ENCODE measurements at places on chromosomes 5 and 9.
A peak's percentile ranks its signal among the peaks of the same experiment; 100 is the strongest.

GRCh38 chr5:172490514-172491461 is 36.5 kb upstream of the SH3PXD2B start:
- DNase-seq: no peak

GRCh38 chr9:113978725-113979342 is 99.3 kb downstream of the AMBP start:
- DNase-seq: no peak

DNA sequence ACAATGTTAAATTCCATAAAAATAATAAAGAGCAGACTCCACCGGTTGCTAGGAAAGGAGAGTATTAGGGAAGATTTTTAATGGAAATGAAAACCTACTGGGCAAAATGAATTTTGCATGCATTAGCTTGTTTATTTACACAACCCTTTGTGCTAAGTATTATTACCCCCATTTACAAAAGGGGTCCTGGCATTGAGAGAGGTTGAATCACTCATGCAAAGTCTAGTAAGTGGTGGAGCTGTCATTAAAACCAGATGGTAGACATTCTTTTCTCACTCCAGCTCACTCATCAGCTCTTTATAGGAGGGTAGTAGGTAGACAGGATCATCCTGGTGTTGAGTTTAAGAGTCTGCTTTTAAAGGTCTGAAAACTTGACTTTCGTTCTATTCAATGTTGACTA is 395.1 kb downstream of the PLK2 start:
- peak; percentile 44 for DNase-seq

DNA sequence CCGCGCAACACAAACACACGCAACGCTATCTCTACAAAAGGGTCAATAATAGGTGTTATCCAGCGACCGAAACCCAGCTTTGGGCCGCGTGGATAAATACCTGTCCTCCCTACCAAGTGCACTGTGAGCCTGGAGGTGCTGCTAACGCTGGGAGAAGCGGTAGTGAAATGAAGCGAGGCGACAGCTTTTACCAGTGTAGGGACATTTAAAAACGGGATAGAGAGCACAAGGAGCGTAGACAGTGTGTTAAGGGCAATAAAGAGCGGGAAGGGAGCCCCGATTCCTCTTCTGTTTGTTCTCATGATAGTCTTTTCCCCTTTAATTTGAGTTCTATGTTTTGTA is 421 bp upstream of the DEPDC1B start:
- no peak for DNase-seq

- no peak for DNase-seq
These were observed 278.0 kb downstream of the CETN3 start for GRCh38 chr5:90131383-90132133.

DNA sequence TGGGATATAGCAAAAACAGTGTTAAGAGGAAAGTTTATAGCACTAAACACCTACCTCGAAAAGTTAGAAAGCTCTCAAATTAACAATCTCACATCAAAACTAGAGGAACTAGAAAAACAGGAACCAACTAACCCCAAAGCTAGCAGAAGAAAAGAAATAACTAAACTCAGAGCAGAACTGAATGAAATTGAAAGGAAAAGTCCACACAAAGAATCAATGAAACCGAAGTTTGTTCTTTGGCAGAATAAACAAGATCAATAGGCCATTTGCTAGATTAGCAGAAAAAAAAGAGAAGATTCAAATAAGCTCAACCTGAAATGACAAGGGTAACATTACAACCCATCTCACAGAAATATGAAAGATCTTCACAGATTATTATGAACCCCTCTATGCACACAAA is 234.8 kb upstream of the ISL1 start:
- no peak for DNase-seq

DNA sequence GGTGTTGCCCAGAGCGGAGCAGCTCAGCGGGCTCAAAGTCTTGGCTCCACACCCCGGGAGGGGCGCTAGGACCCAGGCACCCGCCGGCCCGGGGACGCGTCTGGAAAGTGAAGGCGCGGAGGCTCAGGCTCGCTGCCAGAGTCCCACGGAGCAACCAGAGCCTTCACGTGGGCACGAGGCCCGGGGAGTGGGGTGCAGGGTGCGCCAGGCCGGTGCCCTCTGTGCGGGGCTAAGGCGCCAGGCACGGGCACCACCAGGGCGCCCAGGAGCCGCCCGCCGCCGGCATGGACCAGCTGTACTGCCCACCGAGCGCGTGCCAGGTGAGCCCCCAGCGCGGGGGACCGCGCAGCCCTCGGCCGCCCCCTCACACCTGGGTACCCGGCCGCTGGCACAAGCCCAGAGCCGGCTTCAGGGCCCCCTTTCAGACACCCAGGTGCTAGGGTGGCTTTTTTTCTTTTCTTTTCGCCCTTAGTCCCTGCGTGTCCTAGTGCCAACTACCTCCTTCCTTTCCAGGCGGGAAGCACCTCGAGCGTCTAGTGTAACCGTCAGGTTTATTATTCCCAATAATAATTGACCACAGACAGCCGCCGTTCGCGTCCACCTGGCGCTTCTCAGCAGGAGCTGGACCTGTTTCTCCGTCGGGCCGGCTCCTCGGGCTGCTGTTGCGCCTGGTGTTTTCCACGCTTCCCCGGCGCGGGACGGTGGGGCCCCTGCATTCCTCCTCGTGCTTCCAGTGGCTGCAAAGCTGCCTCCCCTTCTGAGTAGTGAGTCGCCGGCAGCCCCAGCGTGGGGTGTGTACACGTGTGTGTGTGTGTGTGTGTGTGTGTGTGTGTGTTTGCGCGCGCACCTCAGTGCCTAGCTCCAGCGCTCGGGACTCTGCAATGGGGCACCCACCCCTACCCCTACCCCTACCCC is 30.1 kb upstream of the PDE8B start:
- DNase-seq: no peak

- no peak for DNase-seq
These were observed 122.3 kb downstream of the MAST4 start for GRCh38 chr5:66718374-66719002.

- DNase-seq: no peak
These were observed 414.2 kb downstream of the CCDC171 start for GRCh38 chr9:15967068-15967467.

GRCh38 chr5:946720-947625 is 54.3 kb downstream of the TRIP13 start:
- DNase-seq: no peak

DNA sequence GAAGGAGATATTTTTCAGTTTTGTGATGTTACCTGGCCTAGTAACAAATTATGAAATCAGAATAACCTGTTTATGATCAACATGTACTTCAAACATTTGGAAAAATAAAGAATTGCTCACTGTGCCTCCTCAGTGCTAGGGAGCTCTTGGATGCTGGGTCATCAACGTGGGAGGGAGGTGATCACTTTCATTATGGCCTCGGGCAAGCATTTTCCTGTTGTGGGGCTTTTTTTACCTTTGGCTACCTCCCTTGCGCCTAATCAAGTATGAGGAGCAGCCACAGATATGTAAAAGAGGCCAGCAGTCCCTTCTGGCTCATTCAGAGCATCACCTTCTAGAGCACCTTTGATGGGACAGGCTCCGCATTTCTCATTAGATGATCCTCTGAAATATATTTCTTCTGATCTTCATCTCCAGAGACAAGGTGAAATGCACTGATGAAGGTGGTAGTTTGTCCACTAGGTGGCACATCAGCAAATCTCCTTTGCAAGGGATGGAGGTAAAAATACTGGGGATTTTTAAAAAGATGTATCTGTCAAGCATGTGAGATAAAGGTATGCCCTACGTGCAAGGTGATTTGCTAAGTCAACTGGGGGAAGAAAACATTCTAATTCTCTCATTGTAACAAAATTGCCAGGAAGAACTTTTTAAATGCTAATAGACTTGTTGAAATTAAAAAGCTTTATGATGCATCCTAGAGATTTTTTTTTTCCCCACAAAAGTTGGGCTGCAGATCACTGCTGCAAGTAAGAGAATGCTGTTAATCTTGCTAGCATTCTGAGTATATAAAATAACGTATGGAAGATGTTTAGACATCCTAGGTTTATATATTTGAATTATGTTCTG is 218.2 kb downstream of the MAST4 start:
- no peak for DNase-seq

DNA sequence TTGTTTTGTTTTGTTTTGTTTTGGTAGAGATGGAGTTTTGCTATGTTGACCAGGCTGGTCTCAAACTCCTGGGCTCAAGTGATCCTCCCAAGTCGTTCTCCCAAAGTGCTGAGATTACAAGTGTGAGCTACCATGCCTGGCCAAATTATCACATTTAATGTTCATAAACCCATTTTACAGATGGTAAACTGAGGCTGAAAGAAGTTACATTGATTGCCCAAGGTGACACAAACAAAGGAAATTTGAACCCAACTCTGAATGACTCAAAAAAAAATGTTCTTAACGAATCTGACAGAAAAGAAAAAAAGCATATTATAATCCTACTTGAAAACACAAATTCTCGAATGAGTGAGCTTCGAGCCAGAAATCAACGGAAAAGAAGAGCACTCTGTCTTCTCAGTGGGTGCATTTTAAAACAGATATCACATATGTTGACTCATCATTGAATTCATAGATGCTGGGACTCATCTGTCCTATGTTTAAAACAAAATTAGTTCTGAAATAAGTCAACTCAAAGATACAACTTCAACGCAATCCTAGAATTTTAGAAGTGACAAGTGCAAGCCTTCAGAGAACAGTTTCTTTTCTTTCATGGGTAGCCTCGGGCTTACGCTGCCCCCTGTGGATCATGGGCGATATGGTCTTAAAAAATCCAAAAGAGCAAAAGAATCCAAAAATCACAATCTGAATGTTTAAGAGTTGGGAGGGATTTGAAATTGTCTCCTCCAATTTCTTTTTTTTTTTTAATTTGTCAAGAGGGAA is 28.4 kb downstream of the TIMD4 start:
- no peak for DNase-seq

GRCh38 chr5:135921388-135921787 is 25.7 kb upstream of the IL9 start:
- no peak for DNase-seq

DNA sequence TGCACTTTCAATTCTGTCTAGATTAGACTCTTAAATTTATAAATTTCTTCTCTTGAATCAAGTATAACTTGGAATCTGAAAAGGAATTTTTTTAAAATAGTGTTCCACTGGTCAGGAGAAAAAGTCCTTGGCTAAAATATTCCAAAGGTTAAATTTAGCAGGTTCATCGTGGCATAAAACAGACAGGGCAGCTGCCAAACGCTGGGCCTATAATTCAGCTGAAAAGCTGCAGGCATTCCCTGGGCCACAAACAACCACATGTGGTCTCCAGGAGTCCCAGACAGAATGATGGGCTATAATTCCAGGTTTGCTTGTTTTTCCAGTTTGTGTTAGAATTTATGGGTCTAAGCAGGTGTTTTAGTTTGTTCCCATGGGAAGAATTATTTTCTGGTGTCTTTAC is 71.1 kb upstream of the RETREG1 start:
- DNase-seq: no peak

GRCh38 chr5:16759147-16759773 is 142.5 kb upstream of the RETREG1 start:
- DNase-seq: no peak

GRCh38 chr9:115137526-115137925 is 19.6 kb upstream of the TNC start:
- DNase-seq: no peak

Measured in NCI-H1105 (cell line).